ENCODE measurements at places on chromosomes 5 and 9.

- DNase-seq, result no peak
Observed at GRCh38 chr9:105355781-105356180, 92.1 kb upstream of the FSD1L start.

GRCh38 chr9:69193685-69194032 is 19.6 kb downstream of the TJP2 start:
- DNase-seq, result peak; percentile 65

DNA sequence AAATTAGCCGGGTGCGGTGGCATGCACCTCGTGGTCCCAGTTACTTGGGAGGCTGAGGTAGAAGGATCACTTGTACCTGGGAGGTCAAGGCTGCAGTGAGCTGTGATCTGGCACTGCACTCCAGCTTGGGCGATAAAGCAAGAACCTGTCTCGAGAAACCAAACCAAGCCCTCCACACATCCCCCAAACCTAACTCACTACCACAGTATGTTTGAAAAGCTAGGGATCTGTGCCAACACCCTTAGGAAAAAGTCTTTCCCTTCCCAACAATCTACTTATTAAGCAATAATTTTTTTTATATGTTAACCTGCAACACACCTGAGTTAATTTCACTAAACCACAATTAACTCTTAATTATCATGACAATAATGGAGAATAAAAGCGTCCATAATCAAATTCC is 2.2 kb downstream of the UBTD2 start:
- DNase-seq, result no peak

DNA sequence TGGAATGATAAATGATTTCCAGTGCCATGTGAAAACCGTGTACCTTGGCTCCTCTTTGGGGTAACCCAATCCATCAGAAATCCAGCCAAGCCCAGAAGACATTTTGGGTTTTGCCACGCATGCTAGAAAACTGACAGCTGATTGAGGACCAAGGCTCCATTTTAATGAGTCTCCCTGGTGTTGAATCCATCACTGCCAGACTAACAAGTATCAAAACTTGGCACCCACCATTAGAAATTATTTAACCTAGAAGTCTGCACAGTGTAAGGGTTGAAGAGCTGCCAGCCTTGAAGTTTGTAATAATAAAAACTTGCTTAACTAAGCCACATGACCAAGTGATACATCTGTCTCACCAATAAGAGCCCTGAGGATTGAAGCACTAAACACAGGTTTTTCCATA is 369.9 kb downstream of the DNAH5 start:
- no peak for DNase-seq

DNA sequence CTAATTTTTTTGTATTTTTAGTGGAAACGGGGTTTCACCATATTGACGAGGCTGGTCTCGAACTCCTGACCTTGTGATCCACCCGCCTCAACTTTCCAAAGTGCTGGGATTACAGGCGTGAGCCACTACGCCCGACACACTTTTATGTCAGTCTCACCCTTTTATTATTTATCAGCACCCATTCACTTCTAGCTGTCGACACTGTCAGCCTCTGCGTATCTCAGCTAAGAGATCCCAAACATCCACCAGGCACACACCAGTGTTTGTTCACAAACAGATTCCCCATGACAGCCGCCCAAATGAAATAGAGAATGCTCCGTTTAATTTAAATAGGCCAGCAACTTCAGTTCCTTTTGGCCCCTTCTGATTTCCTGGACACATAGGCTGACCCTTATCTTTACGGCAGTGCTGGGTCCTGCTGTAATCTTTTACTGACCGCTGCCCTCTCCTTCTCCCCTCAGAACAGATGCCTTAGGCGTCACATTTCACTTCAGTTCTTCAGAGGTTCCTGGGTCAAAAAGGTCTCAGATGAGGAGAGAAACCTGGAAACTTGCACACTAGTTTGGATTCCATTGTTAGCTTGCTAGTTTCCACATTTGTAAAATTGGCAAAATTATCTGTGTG is 43.1 kb upstream of the CKMT2 start:
- DNase-seq, result no peak

- no peak for DNase-seq
Observed at GRCh38 chr5:14465116-14465515, 116.5 kb upstream of the OTULINL start.

- DNase-seq, result no peak
Observed at GRCh38 chr5:10222326-10222725, 27.4 kb downstream of the ATPSCKMT start.

- DNase-seq, result peak; percentile 37
Observed at GRCh38 chr5:59317023-59317773, 576.3 kb downstream of the PDE4D start.

DNA sequence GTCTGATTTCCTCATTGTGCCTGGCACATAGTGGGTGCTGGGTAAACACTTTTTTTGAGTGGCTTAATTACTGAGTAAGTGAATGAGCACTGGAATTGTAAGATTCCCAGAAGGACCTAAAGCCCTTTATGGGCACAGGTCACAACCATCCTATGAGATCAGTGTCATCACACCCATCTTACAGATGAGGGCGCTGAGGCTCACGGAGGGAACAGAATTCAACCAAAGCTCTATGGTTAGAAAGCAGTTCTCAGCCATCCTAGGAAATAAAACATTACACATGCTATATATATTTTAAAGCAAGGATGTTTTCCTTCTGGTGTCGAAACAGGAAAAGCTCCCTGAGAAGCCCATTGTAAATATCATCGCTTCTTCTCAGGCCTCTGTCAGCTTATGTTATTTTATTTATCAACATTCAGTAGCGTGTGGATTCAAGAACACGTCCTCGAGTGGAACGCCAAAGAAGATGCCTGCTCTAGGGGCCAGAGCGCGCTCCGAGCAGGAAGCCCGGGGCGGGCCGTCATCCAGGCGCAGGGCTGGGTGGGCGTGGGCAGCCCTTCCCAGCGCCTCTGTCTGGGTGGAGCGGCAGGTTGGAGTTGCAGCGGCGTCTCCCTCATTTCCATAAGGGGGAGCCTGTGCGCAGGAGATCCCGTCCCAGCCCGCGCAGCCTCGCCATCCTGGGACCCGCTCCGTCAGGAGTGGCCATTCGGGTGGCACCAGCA is 155.8 kb upstream of the SMIM23 start:
- DNase-seq, result peak; percentile 79

DNA sequence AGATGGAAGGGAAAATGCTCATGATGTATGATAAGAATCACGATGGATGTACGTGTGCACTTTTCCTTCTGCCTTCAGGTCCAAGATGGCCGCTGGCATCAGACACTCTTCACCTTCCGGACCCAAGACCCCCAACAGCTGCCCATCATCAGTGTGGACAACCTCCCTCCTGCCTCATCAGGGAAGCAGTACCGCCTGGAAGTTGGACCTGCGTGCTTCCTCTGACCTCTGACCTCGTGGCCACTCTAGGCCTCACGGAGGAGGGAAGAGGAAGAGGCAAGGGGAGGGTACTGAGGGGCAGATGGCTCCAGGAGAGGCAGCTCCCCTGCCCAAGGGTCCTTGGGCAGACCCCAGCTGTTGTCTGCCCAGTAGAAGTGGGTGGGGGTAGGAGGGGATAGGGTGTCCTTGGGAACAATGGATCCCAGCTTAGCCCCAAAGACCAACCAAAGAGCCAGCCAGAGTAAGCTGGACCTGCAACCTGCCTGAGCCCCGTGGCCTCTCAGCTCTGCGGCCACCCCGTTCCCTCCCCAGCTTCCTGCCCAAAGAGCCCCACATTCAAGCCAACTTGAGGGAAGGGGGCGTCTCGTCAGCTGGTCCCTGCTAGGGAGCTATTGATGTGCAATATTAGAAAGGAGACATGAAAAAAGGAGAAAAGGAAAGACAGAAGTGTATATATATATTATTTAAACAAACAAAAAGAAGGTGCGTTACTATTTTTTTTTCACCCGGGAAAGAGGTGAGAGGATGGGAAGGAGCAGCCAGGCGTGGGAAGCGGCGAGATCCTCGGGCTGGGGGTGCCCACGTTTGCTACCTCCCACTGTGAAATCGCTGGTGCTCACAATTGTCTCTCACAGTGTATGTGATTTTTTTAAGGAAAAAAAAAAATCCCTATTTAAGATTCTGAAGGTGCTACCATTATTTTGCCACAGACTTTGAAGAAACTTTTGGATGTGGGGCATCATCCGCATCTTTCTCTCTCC is 12.1 kb upstream of the ORM1 start:
- no peak for DNase-seq

DNA sequence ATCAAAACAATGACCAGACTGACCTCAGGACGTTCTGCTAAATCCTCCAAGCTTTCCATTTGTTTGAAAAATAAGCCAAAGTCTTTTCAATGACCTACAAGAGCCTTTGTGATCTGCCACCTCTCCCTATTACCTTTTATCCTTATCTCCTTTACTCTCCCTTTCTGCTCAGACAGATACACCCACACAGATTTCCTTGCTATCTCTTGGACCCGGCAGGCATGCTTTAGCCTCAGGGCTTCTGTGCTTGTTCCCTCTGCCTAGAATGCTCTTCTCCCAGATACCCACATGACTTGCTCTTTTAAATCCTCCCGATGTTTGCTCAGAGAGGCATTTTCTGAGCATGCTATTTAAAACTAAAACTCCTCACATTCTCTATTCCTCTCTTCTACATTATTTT is 8.9 kb upstream of the ELOVL7 start:
- DNase-seq, result peak; percentile 83

DNA sequence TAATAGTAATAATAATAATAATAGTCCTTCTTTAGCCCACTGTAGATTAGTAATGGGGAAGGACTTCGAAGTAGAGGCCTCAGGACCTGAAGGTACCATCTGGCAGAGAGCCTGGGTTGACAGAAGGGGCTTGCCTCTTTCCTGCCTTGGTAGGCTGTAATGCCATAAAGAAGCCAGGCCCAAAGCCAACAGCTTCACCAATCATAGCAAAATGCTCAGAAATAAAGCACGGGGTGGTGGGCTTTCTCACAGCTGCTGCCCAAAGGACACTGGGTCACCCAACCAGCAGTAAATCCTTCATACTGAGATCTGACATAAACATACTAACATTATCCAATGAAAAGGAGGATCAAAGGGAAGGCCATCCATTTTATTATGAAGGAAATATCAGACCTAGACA is 70.7 kb downstream of the SUSD1 start:
- DNase-seq, result no peak

DNA sequence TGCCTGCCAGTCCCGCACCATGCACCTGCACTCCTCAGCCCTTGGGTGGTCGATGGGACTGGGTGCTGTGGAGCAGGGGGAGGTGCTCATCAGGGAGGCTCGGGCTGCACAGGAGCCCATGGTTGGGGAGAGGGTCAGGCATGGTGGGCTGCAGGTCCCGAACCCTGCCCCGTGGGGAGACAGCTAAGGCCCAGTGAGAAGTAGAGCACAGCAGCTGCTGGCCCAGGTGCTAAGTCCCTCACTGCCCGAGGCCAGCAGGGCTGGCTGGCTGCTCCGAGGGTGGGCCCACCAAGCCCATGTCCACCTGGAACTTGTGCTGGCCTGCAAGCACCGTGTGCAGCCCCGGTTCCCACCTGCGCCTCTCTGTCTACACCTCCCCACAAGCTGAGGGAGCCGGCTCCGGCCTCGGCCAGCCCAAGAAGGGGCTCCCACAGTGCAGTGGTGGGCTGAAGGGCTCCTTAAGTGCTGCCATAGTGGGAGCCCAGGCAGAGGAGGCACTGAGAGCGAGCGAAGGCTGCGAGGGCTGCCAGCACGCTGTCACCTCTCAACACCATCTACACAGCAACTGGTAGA is 88.5 kb upstream of the ELAVL2 start:
- DNase-seq, result no peak

- DNase-seq, result no peak
Observed at GRCh38 chr9:131120620-131121228, 4.7 kb upstream of the NUP214 start.

DNA sequence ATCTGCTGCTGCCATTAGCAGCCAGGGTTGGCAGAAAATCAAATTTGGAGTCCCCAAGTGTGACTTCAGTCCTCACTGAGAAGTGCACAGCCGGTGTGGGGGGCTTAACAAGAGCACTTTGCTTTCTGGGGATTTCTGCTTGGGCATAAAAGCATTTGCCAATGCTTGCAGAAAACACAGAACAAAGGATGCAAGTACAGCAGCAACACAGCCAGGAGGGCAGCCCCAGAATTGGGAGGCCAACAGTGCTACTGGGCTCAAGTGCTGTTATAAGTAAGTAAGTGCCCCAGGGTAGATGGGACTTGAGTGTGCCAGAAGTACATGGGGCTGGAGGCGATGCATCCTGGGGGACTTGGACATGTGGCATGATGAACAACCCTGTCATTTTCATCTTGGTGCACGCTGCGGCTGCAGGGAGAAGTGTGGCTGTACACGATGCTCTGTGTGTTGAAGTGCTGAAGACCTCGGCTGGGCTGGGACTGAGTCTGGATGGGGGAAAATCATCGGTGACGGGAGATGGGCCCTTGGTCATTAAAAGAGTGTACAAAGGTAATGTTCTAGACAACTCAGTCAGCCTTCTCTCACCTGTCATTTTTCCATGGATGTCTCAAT is 73.3 kb downstream of the GOLPH3 start:
- DNase-seq, result no peak

GRCh38 chr9:97850746-97851445 is 2.1 kb upstream of the FOXE1 start:
- no peak for DNase-seq
